ENCODE measurements at places on chromosomes 3 and 15.

GRCh38 chr15:64163659-64164362 lies 989 bp upstream of the PPIB start:
- no peak for DNase-seq

DNA sequence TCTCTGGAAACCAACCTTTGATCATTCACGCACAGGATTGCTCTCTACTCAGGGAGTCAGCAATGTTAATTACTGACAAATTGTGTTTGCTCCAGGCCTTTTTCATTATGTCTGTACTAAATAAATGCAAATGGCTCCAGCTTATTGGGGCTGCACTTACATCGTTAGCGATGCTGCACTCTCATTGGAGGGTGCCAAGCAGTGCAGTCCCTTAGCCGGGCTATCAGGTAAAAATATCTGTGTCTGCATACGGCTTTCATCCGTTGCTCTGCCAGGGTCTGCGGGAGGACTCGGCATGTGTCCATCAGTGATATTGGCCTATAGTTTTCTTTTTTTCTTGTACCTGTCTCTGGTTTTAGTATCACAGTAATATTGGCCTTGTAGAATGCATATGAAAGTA lies 471.5 kb upstream of the CADM2 start:
- no peak for DNase-seq

DNA sequence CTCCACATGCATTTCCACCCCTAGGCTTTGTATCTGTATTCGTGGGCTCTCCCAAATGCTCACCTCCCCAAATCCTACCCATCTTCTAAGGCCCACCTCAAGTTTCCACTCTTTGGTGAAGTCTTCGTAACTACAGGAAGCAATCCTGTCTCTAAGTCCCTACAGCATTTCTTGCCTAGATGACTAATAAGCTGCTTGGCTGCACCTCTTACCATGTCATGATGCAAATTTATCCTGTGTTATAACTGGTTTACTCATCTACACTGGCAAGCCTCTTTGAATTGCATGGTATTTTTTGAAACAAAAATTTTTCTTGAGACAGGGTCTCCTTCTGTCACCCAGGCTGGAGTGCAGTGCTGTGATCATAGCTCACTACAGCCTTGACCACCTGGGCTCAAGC lies 73.3 kb downstream of the SETMAR start:
- no peak for DNase-seq

DNA sequence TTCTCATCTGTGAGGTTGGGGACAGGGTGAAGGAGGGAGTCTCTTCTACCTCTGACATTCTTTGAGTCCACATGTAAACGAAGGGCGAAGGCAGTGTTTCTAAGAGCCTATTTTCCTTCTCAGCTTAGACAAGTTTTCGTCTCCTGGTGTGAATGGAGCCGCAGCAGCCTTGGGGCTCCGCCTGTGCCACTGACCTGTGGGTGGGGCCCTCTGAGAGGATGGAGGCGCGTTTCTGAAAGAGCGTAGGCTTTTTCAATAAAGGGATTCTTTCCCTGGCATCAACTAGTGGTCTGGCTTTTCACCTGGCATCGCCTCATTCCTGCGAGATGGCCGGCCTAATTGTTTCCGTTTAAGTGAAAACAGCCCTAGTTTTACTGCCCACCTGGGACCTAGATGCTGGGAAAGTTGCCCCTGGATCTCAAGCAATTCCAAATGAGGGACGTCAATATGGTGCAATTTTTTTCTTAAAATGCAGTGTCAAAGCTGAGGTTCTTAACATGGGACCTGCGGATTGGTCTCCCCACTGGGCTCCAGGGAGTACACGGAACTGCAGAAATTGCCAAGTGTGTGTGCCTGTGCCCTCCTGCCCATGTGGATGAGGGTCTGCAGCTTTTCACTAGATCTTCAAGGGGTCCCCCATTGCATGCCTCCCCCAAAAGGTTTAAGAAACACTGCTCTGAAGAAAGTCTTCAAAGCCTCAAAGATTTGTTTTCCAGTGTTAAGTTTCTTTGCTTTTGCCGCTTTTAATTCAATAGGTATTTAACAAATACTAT lies 958 bp downstream of the GLDN start:
- no peak for DNase-seq

- no peak for DNase-seq
Measured at GRCh38 chr3:55637906-55638638, 151.0 kb upstream of the WNT5A start.

- no peak for DNase-seq
Measured at GRCh38 chr3:143613226-143613625, 235.0 kb downstream of the SLC9A9 start.
